ENCODE measurements at places on chromosomes 11 and 22.

DNA sequence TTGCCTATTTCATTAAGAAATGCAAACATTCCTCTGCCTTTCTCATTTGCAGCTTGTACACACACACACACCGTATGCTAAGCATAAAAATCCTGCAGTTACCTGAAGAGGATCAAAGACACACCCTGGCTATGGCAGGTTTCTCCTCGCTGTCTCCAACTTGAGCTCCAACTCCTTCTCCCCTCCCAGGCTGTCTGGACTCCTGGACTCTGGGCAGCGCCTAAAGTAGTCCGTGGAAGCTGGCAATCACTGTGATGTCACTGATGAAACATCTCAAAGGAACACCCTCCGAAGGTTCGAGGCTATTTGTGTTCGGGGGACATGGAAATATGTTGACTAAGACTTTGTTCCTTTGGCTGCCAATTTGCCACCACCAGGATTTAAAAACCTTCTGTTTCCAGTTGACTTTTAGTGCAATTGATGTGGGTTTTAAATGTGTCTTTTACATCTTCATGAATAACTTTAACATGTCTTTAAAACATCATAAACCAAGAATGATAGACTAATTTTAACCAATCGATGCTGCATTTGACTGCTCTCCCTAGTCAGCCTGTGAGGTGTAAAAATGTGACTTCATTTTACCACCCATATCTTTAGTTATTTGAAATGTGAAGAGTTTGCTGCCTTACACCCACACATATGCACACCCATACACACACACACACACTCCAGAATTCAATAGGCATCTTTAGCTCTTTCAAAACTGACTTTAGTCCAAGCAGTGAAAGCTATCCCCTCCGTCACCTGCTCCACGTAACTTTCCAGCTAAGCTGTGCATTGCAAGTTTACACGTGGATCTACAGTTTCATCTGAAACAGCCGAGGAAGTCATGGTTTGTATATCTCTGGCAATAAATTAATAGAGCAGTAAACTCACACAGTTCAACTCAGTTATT, at the start of gene SLN:
Gene SLN (minus strand): TSS at position 196 of the 895 bp plus-strand sequence.
- no peak for DNase-seq

DNA sequence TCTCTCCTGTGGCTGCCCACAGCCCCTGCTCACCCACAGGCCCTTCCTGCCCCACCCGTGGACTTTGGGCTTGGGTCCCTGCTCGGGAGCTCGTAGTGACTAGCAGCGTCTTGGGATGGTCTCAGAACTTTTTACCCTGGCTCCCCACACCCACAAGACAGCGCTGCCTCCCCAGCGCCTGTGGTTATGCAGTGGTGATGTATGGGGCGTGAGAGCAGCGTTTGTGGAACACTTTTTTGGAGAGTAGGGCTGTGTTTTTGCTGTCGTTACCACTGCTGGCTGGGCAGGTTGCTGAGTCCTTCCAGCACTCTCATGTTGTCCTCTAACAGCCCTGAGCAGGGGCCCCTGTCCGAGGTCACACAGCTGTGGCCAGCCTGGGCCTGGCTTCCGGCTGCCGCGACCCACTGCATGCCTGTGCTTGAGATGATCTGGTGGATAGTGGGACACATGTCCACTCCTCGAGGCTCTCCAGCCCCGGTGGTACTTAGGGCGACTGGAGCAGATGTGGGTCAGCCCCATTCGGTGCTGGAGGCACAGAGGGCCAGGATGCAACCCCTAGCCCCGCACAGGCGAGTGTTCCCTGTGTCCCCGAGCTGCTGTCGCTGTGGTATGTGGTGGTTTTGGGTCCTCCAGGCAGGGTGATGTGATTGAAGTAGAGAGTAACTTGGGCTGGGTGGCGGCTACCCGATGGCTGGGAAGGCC, 7.1 kb upstream of the GRAMD4 start:
- DNase-seq, result no peak

GRCh38 chr11:34143048-34143447, 37.6 kb downstream of the NAT10 start:
- no peak for DNase-seq

GRCh38 chr11:27452147-27452546, 20.4 kb downstream of the LGR4 start:
- DNase-seq, result no peak

DNA sequence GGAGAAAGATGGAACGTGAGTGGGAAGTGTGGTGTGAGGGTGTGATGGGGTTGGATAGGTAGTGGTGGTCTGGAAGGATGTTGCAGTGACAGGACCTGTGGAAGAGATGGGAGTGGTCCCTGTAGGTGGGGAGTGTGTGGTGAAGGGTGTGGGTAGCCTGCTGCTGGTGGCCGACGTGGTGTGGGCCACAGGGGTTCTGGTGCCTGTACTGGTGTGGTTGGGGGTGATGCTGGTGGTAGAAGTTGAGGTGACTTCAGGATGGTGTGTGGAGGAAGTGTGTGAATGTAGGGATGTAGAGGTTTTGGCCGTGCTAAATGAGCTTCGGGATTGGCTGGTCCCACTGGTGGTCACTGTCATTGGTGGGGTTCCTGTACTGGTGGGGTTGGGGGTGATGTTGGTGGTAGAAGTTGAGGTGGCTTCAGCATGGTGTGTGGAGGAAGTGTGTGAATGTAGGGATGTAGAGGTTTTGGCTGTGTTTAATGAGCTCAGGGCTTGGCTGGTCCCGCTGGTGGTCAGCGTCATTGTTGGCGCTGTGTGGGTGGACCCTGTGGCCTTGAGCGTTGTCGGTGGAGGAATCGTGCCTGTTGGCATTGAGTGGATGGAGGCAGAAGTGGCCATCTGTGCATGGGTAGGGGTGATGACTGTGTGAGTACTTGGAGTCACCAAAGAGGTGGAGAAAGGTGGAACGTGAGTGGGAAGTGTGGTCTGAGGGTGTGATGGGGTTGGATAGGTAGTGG, 19.1 kb downstream of the MUC6 start:
- no peak for DNase-seq

DNA sequence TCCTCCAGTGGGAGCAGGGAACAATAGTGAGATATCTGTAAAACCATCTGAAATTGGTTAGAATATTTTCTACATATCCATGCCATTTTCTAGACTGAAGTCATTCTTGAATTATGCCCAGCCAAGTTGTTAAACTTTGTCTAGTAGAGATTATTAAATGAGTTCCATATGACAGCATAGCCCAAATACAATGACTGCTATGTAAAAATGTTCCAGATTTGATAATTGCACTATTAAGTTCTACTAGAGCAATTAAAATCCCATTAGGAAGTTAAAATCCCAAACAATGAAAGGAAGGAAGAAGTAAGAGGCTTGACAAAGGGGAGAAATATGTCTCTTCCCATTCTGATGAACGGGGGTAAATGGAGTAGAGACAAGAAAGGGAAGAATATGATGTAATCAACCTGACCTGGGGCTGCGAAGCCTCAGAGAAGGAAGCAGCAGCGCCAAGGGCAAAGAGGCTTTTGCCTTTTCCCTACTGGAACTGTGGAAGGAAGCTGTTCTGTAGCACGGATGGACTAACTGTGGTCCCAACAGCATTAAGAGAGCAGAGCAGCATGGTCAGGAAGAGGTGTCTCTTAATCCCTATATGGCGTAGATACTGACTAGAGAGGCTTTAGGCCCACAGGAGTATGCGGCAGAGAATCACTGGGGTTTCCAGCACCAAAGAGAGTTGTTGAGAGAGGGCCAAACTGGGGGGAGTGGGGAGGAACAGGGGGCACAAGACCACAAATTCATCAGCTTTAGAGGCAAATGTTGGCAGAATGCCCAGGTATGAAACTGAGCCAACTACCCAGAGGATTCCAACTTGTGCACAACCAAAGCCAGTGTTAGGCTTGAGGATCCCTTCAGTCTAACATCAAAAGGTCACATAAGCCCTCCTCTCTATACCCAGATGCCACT, 26.7 kb downstream of the RRP8 start:
- DNase-seq, result no peak

DNA sequence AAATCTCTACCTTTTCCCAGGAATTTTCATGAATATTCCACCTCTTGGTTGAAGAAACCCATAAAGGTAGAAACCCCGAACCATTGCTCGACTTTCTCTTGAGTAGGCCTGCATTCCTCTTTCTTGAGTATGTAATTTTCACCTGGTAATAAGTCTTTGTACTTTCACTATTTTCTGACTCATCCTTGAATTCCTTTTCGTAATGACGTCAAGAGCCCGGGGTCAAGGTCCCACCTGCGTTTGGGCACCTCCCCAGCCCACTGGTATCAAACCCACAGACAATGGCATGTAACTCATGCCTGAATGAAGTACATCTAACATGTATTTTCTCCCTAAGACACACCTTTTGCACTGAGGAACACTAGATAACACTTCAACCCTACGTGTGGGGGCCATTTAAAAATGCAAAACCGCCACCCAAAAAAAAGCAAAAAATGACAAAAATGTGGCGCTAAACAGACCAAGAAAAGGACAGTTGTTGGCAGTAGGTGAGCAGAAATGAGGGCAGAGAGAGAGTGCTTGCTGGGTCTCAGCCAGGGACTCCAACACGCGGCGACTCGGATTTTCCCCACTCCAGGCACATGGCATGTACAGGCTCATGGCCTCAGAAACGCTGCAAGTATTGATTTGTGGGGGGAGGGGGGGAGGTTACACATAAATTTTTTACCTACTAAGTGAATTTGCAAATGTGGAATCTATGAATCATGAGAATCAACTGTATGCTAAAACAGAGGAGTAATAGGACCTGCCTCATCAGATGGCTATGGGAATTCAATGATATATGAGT, 4.1 kb upstream of the C11orf24 start:
- DNase-seq, result no peak

GRCh38 chr11:94130298-94131046, 1.8 kb downstream of the PANX1 start:
- DNase-seq, result peak; percentile 17

DNA sequence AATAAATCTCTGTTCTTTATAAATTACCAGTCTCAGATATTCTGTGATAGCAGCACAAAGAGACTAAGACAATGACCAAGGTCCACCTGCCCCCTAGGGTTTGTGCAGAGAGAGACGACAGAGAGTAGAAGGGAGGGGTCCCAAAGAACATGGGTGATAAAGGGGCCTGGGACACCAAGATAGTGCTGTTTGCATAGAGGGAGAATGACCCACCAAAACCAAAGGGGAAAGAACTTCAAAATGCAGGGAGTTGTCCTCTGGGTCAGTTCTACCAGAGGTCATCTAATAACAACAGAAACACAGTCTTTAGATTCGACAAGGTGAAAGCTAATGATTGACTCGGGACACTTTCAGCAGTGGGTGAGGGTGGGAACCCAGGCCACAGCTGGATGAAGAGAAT, 23.7 kb downstream of the FAM227A start:
- no peak for DNase-seq

- no peak for DNase-seq
These were observed 18.6 kb downstream of the ARHGEF12 start for GRCh38 chr11:120354779-120355178.

GRCh38 chr22:49736538-49736937, 91.1 kb downstream of the BRD1 start:
- DNase-seq, result no peak

DNA sequence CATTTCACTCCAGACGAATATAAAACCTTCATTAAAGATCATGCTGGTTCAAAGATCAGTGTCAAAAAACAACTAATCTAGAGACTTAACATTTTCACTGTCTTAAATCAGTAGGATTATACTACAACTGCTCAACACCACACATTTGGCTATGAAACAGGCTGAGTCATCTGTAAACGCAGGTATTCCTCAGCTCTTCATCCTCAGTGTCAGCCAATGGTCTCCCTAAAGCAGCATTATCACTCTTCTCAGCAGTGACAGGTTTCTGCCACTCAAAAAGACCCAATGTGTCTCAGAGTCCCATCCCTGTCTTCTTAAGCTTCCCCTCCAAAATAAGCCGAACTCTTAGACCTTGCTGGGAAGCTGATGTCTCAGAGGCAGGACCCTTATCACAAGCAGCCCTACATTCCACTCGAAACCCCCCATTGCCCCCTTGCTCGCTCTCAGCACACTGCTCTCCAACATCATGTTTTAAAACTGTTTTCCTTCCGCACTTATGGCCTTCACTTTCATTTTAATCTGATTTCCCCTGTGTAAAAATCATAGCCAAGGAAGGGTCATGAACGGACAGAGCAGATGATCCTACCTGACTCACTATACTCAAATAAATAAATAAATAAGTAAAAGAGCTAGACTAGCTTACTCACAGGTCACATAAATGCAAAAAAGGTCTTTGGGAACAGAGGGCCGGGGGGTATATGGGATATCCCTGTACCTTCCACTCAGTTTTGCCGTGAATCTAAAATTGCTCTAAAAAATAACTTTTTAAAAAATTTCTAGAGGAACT, 23.0 kb downstream of the CDON start:
- no peak for DNase-seq

- no peak for DNase-seq
These were observed 6.9 kb downstream of the TSPAN32 start for GRCh38 chr11:2308713-2309112.

DNA sequence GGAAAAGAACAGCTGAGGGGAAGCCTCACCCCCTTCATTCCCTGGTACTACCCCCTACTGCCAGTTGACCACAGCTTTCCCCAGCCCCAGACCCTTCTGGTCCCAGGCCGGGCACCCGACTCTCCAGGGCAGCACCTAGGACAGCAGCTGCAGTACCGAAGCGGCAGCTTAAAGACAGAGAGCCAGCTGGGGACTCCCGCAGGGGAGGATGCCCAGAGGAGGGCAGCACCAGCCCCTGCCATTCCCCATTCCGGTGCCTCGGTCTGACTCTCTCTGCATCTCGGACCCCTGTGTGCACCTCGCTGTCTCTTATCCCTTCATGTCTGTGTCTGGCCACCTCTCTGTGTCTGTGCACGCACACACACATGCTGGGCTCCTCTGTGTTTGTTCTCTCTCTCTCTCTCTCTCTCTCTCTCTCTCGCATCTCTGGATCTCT, 9.4 kb downstream of the IGSF9B start:
- peak; percentile 41 for DNase-seq

- no peak for DNase-seq
These were observed 4.5 kb upstream of the AIFM3 start for GRCh38 chr22:20962491-20962945.

DNA sequence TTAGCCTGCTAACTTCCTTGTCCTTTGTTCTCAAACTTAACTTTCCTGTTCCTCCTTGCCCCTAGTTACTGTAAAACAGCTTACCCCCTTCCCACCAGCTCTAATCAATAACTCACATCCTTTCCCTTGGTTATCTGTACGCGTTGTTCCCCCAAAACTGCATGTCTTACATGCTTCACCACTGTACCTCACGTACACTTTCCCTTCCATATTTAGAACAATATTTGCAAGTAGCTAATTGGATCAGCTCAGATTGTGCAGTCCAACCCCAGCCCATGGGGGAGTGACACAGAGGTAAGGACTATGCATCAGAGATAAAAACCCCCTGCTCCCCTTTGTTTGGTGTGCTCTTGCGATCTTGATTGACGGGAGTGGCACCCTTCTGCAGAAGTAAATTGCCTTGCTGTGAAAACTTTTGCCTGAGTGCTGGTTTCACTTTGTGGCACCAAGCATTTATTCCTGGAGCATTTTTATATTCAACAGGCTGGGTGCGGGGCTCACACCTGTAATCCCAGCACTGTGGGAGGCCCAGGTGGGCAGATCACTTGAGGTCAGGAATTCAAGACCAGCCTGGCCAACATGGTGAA, 30.9 kb downstream of the MIF start:
- DNase-seq, result no peak

DNA sequence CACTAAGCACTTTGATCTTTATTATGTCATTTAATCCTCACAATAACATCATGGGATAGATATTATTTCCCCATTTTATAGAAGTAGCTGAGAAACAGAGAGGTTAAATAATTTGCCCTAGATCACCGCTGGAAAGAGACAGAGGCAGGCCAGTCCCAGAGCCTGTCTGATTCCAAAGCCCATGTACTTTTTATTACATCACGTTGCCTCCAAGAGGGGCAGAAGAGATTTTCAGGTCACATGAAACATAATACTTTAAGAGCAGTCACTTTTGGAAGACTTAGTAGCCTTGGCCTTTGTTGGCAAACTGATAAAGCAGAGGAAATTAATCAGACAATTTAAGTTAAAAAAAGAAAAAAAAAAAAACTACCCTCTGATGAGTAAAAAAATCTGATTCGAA, 200.2 kb upstream of the ARHGAP20 start:
- no peak for DNase-seq

Measured in amniotic stem cell (primary cell).